ENCODE measurements at places on chromosomes 7 and 10. TPM values are rescaled to one million over a fixed set of nuclear protein-coding genes. Genes with fewer than 3 reads are reported as not detected.

NRG3 gene
- total RNA-seq, result 2.0 TPM

MBL2 gene
- 0.06 TPM for total RNA-seq

MLXIPL gene
- 1.3 TPM for total RNA-seq

ARMC3 gene
- total RNA-seq, result 20.2 TPM

FXYD4 gene
- total RNA-seq, result not detected

UCN3 gene
- total RNA-seq, result 0.77 TPM

TAS2R40 gene
- total RNA-seq, result not detected

DNA sequence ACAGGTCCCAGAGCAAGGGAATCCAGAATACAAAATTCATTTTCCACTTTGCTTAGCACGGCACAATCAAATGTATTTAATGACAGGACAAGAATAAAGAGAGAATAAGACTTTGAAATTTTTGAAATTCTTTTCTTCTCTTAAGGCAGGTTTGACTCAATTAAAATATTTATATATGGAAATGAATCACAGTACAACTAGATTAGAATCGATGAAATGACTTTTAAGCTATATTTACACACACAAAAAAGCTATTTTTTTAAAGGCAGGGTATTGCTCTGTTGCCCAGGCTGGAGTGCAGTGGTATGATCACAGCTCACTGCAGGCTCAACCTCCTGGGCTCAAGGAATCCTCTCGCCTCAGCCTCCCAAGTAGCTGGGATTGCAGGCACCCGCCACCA is 265.4 kb upstream of the SLC26A5 start:
- no peak for DNase-seq
- H3K27me3 ChIP-seq, result no peaks in the 10 kb centered on the region
- no peak overlapping the region for H3K27ac ChIP-seq
- H3K4me3 ChIP-seq, result no peak overlapping the region

DNA sequence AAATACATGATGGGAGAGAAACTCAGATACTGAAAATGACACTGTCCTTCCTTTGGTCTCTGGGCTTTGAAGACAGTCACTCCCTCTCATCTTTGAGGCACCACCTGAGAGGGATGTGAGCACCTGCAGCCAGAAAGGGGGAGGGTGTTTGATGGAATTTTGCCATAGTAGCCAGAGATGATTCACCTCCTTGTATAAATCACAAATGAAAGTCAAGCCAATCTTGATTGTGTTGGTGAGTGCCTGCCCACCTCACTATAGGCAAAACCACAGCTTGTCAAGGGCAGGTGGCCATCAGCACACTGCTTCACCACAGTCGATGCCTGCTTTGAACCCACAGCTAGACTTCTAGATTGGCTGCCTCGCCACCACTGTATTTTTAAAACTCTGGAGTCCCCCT is 48.2 kb downstream of the PON1 start:
- H3K27me3 ChIP-seq, result no peaks in the 10 kb centered on the region
- no peaks in the 10 kb centered on the region for H3K4me1 ChIP-seq
- no peak overlapping the region for H3K27ac ChIP-seq
- no peak for DNase-seq
- no peak overlapping the region for H3K4me3 ChIP-seq

DNA sequence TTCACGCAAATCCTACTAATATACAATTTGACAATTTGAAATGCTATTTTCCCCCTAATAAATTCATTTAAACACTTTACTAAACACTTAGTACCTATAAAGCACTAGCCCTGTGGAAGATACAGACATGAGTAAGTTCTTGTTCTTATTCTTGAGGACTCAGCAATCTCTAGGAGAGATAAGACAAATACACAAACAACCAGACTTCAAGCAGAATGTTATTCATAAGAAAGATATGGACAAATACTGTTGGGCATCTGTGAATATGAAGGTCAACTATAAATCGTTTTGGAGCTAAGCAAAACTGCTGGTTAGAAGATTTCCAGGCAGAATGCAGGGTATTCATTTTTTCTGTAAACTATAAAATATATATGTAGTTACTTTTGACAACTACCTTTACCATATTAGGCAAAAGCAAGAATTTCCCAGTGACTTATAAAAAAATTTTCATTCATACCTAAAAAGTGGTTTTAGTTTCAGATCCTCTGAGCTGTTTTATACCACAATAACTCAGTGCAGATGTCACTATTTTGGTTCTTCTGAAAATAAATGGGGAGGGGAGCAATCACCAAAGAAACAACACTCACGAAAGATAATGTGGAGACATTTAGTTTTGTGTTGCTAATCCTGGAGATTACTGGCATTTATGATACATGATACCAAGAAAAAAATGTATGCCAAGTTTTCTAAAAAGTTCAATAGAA is 3.8 kb downstream of the VPS41 start:
- H3K27ac ChIP-seq, result no peak overlapping the region
- no peaks in the 10 kb centered on the region for H3K36me3 ChIP-seq
- H3K4me3 ChIP-seq, result no peak overlapping the region

DNA sequence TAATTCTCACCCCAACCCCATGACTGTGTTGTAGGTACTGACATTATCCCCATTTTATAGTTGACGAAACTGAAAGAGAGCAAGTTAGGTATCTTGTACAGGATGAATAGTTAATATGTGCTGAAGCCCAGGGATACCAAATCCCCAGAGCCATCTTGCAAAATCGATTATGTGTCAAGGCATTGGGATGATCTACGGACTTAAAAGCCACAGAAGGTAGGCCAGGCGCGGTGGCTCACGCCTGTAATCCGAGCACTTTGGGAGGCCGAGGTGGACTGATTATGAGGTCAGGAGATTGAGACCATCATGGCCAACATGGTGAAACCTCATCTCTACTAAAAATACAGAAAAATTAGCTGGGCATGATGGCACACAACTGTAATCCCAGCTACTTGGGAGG is 242.4 kb upstream of the RHOBTB1 start:
- DNase-seq, result no peak
- H3K27me3 ChIP-seq, result no peaks in the 10 kb centered on the region
- no peak overlapping the region for H3K4me3 ChIP-seq
